ENCODE measurements at places on chromosomes 5 and 9.

GRCh38 chr5:107979291-107979690, 308.6 kb upstream of the EFNA5 start:
- no peak for DNase-seq

- DNase-seq: no peak
Observed at GRCh38 chr5:169416583-169417196, 115.8 kb upstream of the SLIT3 start.

GRCh38 chr9:86948074-86948929, 996 bp upstream of the GAS1 start:
- peak; percentile 90 for DNase-seq

GRCh38 chr5:3100921-3101551, 349.6 kb upstream of the IRX2 start:
- no peak for DNase-seq

DNA sequence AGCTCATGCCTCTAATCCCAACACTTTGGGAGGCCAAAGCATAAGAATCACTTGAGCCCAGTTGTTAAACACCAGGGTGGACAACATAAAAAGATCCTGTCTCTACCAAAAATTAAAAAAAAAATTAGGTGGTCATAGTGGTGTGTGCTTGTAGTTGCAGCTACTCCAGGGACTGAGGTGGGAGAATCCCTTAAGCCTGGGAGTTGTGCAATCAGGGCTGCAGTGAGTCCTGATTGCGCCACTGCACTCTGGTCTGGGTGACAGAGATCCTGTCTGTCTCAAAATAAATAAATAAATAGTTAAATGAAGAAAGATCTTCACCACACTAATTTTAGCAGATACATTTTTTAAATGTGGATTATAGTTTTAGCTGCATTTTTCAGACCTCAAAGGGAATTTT, 433.2 kb downstream of the MAT2B start:
- DNase-seq: no peak

GRCh38 chr5:164941132-164941531, 1435.7 kb downstream of the MAT2B start:
- no peak for DNase-seq

DNA sequence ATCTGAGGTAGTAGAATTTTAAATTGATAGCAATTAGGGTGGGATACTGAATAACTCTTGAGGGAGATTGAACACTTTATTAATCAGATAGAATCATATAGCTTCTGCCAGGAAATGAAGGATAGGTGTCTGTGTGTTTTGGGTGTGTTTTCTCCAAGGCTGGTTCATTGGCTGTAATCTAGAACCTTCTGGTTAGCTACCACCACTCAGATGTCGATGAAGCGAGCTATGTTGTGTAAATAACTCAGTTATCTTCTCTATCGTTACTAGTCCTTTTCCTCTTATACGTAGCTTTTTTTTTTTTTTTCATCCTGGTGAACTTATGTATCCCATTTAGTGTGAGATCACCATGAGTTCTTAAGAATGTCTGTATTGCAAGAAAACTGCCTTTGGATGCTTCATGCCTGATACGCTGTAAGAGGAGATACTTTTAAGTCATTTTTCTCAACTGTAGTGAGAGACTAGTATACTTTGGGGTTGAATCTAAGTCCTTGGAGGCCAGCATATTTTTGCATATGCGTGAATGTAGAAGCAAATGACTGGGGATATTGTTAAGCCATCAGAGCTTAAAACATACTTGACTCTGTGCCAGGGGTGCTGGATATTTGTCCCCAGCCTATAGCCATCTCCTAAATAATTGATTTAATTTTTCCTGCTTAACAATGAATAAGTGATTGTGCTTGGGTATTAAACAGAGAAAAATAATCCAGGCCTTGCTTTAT, 2.1 kb downstream of the TNFAIP8 start:
- no peak for DNase-seq

DNA sequence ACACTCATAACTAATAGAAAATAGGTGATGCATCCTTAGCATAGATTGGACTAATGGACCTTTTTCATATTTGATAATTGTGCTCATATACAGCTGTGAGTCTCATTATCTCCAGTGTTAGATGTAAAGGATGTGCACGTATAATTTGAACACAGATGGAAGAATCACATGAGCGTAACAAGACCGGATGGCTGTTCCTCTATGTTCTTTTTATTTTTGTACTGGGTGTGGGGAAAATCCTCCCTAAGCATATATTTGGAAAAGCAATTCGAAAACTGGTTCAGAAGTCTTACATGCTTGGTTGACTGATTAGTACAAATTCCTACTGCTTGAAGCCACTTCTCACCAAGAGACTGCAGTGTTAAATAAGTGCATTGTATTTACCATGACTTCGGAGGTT, 230.2 kb downstream of the AOPEP start:
- DNase-seq: no peak

DNA sequence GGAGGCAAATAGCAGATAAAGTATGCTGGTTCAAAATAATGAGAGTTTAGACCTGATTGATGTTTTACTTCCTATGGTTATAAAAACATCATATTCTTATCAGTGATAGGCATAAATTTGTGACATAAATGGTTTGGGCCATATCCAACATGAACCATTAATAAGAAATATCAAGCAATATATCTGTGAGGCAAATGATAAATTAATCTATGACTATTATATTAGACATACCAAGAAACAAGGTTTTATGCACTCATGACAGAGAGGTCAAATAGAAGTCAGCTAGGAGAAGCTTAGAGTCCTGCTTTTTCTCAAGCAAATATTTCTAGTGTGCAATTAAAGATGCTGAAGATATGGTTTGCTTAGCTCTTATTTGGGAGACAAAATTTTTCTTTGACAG, 10.4 kb downstream of the SMIM3 start:
- no peak for DNase-seq

GRCh38 chr5:80119372-80119771, 84.2 kb downstream of the THBS4 start:
- no peak for DNase-seq

- no peak for DNase-seq
Observed at GRCh38 chr5:153136910-153137614, 353.4 kb upstream of the GRIA1 start.
